Lung (tissue), 17 donors: ENCODE measurements at places on chromosomes 7 and 10.
A peak's percentile ranks its signal among the peaks of the same experiment; 100 is the strongest.

- DNase-seq: no peak
- H3K36me3 ChIP-seq: peaks cover 5% of the 10 kb centered on the region
- no peaks in the 10 kb centered on the region for H3K27me3 ChIP-seq
- H3K4me1 ChIP-seq: no peaks in the 10 kb centered on the region
Measured at GRCh38 chr10:34333513-34333912, 481.6 kb downstream of the PARD3 start.

DNA sequence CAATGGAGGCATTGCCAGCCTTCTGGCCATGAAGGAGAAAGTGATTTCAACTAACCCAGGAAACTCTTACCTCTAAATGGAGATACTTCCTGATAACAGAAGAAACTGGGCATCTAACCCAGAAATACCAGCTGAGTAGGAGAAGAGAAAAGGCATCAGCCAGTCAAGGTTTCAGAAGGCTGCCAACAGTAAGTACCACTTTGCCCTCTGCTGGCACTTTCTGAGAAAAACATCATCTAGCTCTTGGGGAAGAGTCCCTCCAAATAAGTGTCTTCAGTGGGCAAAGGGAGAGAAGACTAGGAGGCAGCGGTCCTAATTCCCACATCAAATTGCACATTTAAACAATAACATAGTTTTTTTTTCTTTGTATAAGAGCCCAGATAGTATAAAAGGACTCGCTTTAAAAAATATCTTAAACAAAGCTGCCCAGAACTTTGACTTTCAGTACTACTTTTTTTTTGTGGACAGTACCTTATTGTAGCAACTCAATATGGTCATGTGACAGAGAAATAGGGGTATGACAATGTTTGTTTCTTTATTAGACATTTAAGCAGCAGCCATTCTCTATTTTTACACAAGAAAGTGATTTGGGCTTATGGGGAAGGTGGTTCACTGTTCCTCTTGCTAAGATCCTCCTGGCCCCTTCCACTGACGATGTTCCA lies 157.3 kb downstream of the CTTNBP2 start:
- no peaks in the 10 kb centered on the region for H3K36me3 ChIP-seq
- no peak overlapping the region for H3K27ac ChIP-seq
- H3K4me1 ChIP-seq: no peaks in the 10 kb centered on the region
- no peak overlapping the region for H3K4me3 ChIP-seq
- DNase-seq: peak; percentile 69

- no peak for DNase-seq
- H3K27me3 ChIP-seq: no peaks in the 10 kb centered on the region
- H3K4me3 ChIP-seq: no peak overlapping the region
Measured at GRCh38 chr10:80411267-80411668, 2.9 kb downstream of the PRXL2A start.

- H3K4me1 ChIP-seq: no peaks in the 10 kb centered on the region
- no peak for DNase-seq
- no peak overlapping the region for H3K4me3 ChIP-seq
Measured at GRCh38 chr7:158488181-158488971, 99.2 kb downstream of the PTPRN2 start.
